Activated T-cell treated with anti-CD3 and anti-CD28 coated beads, Interleukin-2, amount 50 U/mL, for 72 hours (primary cell): ENCODE measurements at places on chromosomes 12 and 14.

GRCh38 chr14:76098047-76098446, 53.7 kb upstream of the GPATCH2L start:
- no peaks in the 10 kb centered on the region for H3K4me1 ChIP-seq
- no peaks in the 10 kb centered on the region for H3K36me3 ChIP-seq
- no peaks in the 10 kb centered on the region for H3K27me3 ChIP-seq
- DNase-seq, result no peak

- peaks cover 7% of the 10 kb centered on the region for H3K27me3 ChIP-seq
- peaks cover 10% of the 10 kb centered on the region for H3K4me1 ChIP-seq
- H3K27ac ChIP-seq, result no peak overlapping the region
- H3K36me3 ChIP-seq, result peaks cover 10% of the 10 kb centered on the region
- no peak for DNase-seq
Measured at GRCh38 chr14:52377940-52378339, 63.8 kb downstream of the PTGER2 start.

DNA sequence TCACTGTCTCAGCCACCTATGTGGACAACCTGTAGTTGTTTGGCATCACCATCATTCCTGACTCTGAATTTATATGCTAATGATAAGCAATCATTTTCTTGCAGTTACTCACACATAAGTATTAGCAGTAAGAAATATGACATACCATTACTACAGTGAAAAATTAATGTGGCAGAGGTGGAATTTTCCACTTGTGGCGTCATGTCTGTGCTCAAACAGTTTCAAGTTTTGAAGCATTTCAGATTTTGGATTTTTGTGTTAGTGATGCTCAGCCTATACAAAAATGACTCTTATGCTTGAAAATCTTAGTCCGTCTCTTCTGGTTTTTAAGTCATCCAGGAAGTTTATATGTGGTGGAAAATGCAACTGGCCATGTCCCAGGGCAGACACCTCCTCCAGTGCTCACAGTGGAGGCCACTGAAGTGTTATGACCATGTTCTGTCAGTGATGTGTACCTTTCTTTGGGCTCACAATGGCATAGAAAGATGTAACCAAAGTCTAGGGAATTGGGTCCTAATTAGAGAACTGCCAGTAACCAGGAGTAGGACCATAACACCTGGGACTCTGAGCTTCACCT, 220.6 kb downstream of the SYT1 start:
- H3K36me3 ChIP-seq, result peaks cover 2% of the 10 kb centered on the region
- no peak for DNase-seq
- no peak overlapping the region for H3K27ac ChIP-seq
- H3K4me1 ChIP-seq, result no peaks in the 10 kb centered on the region
- no peaks in the 10 kb centered on the region for H3K27me3 ChIP-seq
- H3K4me3 ChIP-seq, result no peak overlapping the region

DNA sequence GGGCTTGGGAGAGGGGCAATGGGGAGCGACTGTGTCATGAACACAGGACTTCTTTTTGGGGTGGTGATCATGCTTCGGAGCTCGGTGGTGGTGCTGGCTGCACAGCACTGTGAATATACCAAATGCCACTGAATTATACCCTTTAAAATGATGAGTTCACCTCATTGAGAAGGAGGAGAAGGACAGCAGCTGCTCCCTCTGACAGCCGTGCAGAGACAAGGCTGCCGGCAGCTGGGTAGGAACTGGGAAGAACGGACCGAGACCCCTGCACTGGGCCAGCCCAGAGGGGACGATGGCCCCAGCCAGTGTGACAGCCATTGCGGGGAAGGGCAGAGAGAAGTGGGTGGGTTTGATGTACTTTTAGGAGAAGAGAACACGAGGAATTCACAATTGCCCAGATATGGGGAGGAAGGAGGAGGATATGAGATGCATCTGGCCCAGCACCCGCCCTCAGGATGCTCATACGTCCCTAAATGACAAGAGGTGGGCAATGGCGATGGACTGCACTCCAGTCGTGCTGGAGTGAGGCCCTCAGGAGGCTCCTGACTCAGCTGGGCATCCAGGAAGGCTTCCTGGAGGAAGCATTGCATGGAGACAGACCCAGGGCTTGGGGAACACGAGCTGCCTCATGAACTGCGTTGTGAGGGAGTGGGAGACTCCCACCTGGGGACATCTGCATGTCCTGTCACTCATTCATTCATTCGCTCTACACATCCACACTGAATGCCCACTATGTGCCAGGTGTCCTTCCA, 64.3 kb upstream of the C14orf180 start:
- H3K27ac ChIP-seq, result no peak overlapping the region
- peaks cover 6% of the 10 kb centered on the region for H3K27me3 ChIP-seq
- no peak overlapping the region for H3K4me3 ChIP-seq
- no peak for DNase-seq
- peaks cover 2% of the 10 kb centered on the region for H3K36me3 ChIP-seq
- H3K4me1 ChIP-seq, result no peaks in the 10 kb centered on the region

- peaks cover 20% of the 10 kb centered on the region for H3K27me3 ChIP-seq
- peaks cover 41% of the 10 kb centered on the region for H3K4me1 ChIP-seq
- H3K27ac ChIP-seq, result no peak overlapping the region
- no peaks in the 10 kb centered on the region for H3K36me3 ChIP-seq
- no peak overlapping the region for H3K4me3 ChIP-seq
Measured at GRCh38 chr14:32195636-32196035, 6.2 kb upstream of the RNU6-7 start.

DNA sequence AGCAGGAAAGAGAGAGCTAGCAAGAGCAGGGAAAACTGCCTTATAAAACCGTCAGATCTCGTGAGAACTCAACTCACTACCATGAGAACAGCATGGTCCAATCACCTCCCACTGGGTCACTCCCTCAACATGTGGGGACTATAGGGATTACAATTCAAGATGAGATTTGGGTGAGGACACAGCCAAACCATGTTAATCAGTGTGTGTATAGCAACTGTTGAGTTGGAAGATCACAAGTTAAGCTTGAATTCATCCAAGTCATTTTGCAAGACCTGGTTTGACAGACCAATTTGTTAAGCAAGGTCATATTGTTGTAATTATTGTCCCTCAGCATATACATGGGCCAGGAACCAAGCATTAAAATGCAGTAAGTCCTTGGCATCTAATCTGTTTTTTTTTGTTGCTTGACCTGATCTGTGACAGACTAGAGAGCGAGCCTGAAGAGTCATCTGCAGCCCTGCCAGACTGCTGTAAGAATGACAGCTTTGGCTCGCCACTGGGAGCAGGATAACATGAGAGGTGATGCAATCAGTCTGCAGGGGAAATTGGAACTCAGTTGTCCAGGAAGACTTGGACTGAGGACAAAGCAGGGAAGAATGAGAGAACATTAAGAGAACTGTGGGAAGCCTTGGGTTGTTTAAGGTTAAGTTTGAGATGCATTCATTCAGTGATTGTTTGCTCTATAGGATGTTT, 297.6 kb upstream of the SEL1L start:
- no peaks in the 10 kb centered on the region for H3K27me3 ChIP-seq
- no peaks in the 10 kb centered on the region for H3K4me1 ChIP-seq
- DNase-seq, result no peak
- no peak overlapping the region for H3K4me3 ChIP-seq

- no peaks in the 10 kb centered on the region for H3K36me3 ChIP-seq
- H3K27me3 ChIP-seq, result no peaks in the 10 kb centered on the region
- DNase-seq, result no peak
- H3K27ac ChIP-seq, result no peak overlapping the region
Measured at GRCh38 chr12:42828836-42829235, 239.3 kb upstream of the PRICKLE1 start.

DNA sequence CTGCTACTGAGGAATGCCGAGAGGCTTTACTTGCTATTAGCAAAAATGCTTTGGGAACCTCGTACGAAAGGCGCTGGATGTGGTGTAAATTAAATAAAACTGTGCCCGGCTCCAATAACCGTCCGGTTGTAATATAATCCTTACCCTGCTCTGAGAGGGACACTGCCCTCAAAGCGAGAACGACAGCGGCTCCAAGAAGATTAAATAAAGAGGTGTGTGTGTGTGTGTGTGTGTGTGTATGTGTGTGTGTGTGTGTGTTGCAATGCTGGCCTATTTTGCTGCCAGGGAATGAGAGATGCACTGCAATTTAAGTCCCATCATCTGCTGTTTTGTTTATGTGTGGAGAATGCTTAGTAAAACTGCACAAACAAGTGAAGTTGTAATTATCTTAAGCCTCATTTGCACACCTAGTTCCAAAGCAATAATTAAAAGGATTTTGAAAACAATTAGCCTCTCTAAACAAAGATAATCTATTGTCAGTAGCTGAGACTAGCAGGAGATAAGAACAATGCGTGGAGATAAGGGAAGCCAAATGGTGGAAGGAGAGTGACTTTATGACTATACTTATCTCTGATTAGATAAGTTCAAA, 1.2 kb upstream of the SIX1 start:
- H3K27me3 ChIP-seq, result peaks cover 87% of the 10 kb centered on the region
- no peak for DNase-seq
- no peaks in the 10 kb centered on the region for H3K36me3 ChIP-seq
- H3K4me3 ChIP-seq, result peak overlapping the region; percentile 58
- H3K4me1 ChIP-seq, result peaks cover 68% of the 10 kb centered on the region
